HepG2 (cell line): ENCODE measurements at places on chromosomes 4 and X.

DNA sequence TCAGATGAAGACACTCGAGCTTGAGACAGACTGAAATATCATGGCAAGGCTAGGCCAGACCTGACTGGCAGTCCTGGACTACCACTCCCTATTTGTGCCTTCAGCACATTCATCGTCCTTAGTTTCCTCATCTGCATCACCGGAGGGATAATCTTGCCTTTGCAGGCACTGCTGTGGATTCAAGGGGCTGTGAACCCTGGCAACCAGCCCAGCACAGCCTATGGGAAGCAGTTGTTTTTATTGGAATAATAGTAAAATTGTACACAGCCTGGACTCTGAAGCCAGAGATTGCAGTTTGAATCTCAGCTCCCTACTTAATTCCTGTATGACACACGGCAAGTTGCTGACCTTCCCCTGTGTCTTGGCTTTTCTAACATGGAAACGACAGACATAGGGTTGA is 161.0 kb downstream of the NSUN7 start:
- DNase-seq, result no peak

DNA sequence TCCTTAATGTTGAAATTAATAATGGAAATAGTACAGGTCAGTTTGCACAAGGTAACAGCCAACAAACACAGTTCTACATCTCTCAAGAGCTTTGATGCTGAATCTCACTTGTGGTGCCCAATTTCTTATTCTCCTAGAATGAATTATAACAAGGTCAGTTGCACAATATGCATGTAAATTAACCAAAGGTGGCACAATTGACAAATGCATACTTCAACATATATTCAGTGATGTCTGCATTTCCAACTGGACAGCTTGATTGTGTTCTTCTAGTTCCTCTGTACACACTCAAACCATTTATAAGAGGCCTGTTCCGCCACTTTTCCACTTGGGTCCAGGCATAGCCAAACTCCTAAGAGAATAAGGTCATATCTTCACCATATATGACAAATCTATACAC is 210.3 kb upstream of the EPHA5 start:
- DNase-seq, result no peak

DNA sequence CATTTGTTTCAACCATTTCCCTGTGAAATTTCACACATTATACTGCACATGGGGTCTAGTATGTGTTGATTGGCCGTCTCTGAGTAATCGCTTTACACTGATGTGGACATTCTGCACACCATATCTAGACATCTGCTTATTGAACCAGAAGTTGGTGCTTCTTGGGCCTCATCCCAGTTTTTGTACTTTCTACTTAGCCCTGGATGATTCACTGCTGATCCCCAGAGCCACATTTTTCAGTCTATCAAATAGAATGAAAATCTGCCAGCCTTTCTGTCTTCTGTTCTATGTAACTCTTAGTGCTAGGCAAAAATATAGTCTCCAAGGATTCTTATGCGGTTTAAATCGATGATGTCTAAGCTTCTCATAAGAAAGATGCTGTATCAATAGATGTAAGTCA is 40.5 kb upstream of the RELL1 start:
- DNase-seq, result no peak

DNA sequence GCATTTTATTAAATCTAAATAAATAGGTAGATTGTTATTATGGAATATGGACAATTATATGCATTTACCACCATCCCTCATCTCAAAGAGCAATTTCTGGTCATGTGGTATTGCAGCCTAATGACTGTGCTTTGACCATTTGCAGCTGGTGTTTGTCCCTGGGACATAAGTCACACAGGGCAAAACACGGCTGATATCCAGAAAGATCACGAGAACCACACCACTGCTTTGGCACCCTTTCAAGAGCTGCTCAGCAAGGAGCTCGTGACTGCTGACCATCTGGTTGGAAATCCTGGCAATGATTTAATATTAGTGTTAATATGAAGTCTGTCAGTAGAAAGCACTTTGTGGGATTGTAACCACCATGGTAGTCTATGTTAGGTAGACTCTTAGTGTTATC is 545.0 kb downstream of the GBA3 start:
- no peak for DNase-seq

GRCh38 chr4:182380771-182381181 is 137.6 kb downstream of the TENM3 start:
- no peak for DNase-seq

DNA sequence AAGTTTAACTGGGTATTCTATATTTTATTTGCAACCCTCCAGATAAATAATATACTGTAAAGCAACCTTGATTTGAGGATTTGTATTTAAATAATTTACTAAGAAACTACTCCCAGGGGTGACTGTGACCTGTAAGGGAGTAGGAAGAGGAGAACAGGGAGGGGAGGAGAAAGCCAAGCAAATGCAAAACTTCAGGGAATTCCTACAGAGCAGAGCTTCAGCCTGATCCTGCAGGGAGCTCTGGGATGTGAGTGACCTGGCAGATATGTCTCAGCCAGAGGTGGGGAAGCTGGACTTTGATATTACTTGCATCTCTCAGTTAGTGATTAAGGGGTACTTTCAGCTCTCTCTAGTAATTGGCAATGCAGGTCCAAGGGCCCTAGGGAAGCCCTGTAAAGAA is 302.0 kb downstream of the FRMPD4 start:
- no peak for DNase-seq

DNA sequence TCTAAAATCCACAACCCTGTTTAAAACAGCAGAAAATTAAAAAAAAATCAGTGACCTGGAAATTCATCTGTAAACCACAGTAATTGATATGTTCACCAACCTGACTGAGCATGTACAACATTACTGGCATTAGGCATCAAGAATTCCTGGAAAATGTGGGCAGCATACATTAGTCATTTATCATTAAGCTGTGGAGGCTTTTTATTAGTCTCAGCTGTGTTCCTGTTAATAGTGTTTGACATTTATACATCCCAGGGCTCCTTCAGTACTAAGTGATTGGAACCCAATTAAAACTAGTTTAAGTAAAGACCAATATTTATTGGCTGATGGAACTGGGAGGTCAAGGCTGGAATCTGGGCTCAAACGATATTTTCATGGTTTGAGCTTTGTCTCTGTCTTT is 227.3 kb upstream of the GIMD1 start:
- DNase-seq, result no peak

DNA sequence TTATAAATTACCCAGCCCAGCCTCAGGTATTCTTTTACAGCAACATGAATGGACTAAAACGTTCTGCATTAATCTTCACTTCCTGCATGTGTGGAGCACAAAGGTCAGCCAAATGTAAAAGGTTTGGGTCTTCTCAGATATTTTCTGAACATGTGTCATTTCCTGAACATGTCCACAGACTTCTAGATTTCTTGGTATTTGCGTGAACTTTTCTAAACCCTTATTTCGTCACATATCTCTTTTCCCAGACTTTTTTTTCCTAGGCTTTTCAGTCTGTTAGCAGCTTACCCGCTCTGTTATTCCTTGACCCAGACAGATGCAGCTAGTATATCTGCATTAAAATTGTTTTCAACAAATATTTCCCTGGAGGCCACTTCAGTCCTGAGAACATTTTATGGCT is 57.3 kb upstream of the USP51 start:
- no peak for DNase-seq

GRCh38 chrX:118795528-118796280 is 27.9 kb upstream of the ZCCHC12 start:
- no peak for DNase-seq

DNA sequence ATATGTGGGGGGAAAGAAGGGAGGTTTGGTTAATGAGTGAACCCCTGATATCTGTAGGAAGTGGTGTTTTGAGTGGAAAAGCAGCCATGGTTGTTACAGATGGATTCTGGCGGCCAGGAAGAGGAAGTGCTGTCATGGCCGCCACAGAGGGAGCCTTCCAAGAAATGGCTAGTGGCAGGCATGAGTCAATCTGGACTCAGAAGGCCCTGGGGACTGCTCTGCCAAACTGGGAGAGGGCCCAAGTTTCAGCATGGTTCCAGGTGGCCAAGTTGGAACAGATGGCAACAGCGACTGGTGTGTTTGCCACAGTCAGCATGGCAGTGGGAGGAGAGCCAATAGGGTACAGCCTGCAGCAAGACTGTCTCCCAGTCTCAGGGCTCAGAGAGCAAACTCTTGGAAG is 32.5 kb downstream of the ETDB start:
- DNase-seq, result no peak

DNA sequence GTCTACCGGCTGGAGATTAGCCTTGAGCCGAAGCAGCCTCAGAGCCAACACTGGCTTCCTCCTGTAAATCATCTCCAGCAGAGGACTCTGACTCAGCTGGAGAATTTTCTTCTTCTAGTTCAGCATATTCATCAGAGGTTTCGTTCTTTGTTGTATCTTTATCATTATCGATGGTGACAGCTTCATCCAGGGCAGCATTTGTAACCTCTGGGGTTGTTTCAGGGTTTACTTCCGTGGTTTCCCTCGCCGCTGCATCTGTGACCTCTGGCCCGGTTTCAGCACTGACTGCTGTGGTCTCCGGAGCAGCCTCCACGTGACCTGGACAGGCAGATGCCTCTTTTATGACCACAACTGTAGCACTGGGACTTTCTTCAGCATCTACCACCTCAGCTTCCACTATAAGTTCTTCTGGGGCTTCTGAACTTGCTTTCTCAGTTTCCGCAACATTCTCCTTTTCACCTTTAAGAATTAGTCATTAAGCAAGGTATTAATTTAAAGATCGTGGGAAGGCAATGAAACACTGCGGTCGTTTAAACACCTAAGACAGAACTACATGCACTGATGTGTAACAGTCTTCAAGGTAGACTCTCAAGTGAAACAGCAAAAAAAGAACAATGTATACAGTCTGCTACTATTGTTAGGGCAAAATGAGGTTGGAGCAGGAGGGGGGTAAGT is 13.3 kb downstream of the MGARP start:
- peak; percentile 54 for DNase-seq

- no peak for DNase-seq
Observed at GRCh38 chrX:122026665-122027064, 979.3 kb downstream of the GLUD2 start.

- no peak for DNase-seq
Observed at GRCh38 chrX:46152756-46153155, 392.5 kb downstream of the ZNF674 start.

DNA sequence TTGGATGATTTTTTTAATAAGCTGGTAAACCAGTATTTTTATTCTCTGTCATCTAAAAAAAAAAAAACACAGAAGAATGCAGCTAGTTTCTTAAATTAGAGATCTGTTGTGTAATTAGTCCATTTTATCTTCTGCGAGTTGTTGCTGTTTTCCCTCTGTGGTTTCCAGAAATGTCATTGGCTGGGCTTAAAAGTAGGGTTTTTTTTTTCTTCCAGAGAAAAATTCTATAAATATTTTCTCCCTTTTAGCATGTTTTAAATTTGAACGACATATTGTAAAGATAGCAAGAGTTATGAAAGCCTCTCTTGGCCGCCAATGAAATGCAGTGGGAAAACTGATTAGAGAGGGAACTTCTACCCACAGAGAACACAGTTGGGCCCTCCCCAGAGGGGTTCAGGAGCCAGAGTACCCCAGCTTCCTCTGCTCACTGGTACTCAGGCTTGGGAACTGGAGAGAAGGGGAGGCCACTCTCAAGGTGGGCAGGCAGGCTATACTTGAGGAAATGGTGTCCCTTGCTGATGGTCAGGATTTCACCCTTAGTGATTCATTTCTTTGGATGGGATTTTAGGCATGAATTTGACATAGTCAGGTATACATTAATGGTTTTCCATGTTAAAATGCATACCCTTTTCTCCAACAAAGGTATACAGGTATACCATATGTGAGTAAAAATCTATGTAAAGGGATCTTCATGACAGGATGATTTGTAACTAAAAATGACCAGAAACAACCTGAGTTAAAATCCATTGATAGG is 166.1 kb downstream of the BCOR start:
- DNase-seq, result no peak

DNA sequence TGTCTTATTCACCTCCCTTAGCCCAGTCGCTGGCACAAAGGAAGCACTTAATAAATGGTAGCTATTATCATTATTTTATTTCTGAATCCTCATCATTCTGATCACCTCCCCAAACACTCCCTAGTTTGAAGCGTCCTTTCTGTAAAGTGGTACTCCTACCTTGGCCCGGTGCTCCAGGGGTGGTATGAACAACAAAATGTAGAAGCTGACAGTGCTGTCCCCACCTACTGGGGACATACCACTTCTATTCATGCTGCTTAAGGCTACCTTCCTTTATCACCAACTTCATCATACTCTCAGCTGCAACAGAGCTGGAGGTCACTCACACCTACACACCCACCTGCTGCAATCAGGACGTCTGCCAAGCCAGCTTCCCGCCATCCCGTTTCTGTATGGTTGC is 40.8 kb upstream of the APLN start:
- no peak for DNase-seq

- DNase-seq, result no peak
Observed at GRCh38 chrX:17412692-17413091, 37.7 kb downstream of the NHS start.

GRCh38 chr4:1928356-1929239 is 57.4 kb downstream of the NSD2 start:
- DNase-seq, result no peak

GRCh38 chr4:147480891-147481576 is at the start of gene EDNRA:
EDNRA (plus strand) TSS chr4:147481097; CDS start chr4:147485682, 4,585 bp downstream.
- DNase-seq, result no peak

- no peak for DNase-seq
Observed at GRCh38 chr4:150135134-150135772, 57.0 kb downstream of the DCLK2 start.

- no peak for DNase-seq
Observed at GRCh38 chr4:55311792-55312488, 34.1 kb upstream of the SRD5A3 start.

DNA sequence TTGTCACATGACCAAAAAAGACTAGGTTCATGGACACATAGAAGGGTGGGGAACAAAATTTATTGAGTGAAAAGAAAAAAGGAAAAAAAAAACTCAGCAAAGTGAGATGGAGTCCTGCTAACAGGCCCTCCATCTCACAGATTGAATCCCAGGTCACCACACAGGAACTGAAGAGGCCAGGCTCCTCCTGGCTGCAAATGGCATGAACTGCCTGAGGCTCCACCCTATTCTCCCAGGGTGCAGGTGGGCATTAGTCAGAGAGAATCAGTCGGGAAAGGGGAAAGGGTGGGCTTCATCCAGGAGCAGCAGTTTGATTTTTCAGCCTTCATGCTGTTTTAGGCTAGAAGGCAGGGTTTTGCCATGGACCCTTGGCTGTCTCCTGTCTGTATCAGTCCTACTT is 128.5 kb upstream of the GRID2 start:
- DNase-seq, result no peak

- DNase-seq, result no peak
Observed at GRCh38 chr4:128388796-128389195, 101.2 kb upstream of the PGRMC2 start.

DNA sequence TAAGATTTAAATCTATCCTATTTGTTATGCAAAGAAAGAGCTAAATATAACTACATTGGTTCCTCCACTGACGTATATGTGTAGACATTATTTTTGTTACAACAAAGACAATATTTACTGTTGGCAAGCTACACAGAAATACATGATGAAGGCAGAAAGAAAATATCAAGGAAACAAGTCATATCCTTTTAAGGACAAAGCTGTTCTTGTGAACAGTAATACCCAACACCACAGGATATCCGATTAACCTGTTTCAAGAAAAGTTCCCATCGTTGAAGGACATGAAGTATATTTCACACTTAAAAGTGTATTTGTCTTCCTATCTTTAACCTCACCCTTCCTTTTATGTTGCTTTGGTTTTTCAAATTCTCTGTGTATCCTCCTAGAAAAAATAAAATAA is 235.8 kb upstream of the AADAT start:
- DNase-seq, result no peak

- no peak for DNase-seq
Observed at GRCh38 chr4:68184923-68185322, 55.3 kb upstream of the TMPRSS11F start.
